Spleen (tissue), 13 donors: ENCODE measurements at places on chromosomes 2 and 18. TPM values are rescaled to one million over a fixed set of nuclear protein-coding genes. Genes with fewer than 3 reads are reported as not detected.

GRCh38 chr2:29035016-29035745, 39.1 kb downstream of the PCARE start:
- DNase-seq = peak; percentile 53

- no peak for DNase-seq
Measured at GRCh38 chr18:7766346-7766745, 199.2 kb downstream of the PTPRM start.

- DNase-seq = no peak
Measured at GRCh38 chr18:2932247-2933181, 80.4 kb downstream of the LPIN2 start.

DNA sequence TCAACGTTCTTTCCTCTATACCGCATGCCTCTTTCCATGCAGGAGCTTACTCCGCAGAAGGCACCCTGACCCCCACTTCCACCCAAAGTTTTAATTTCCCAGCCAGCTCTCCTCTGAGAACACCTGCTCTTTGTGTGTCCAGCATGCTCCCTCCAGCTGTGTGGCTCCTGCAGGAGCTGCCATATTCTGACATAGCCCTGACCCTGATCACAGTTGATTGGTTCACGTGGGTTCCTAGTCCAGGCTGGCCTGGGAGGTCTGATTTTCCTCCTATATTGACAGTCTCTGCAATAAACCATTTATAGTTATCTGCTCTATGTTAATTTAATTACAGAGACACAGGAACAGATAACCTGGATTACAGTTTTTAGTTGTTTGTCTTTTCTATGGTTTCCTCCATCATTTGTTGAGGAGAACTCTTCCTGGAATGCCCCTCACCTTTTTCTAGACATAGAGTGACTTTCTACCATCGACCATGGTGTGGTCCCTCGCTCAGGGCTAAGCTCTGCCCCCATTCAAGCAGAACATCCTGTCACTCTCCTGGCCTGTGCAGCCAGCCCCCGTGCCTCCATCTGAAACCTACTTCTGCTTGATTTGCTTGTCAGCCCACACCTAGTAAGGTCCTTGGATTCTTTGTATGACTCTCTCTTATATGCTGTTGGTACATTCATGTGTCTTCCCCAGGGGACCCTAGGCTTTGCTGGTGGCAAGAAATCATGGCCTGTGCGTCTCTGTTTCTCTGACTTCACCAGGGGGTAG, 231.5 kb downstream of the LPIN1 start:
- no peak for DNase-seq

DNA sequence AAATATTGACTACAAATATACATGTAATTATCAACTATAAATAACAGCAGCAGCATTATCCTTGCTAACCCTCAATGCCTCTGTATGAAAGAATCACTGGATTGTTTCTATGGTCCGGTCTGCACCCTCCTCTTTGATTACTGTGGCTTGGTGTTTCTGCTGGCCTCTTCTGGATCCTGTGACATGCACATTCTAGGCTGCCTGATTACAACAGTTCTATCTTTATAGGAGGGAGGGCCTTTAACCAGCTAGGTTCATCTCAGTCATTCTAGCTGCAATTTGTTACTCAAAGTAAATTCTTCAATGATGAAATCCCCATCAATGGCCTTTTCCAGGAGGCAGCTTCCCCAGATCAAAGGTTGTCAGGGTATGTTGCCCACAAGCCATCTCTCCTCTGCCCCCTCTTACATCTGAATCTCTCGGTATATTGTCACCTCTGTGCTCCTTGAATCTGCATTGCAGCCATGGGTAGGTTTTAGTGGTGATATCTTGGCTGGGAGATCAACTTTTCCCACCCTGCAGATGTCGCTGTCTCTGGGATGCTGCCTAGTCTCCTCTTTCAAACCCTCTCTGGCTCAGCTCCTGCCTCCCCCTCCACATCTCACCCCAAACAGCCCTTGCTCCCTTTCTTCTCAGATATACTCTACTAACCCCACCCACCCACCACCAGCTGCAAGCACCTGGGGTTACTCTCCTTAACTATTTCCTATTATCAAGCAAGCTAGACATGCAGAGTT, 106.2 kb upstream of the BZW1 start:
- DNase-seq = no peak

- no peak for DNase-seq
Measured at GRCh38 chr2:160175169-160176134, 24.6 kb downstream of the ITGB6 start.

- no peak for DNase-seq
Measured at GRCh38 chr18:9612977-9613376, 1.4 kb downstream of the PPP4R1 start.

GRCh38 chr2:46545015-46545839, 65.9 kb downstream of the TMEM247 start:
- no peak for DNase-seq

DNA sequence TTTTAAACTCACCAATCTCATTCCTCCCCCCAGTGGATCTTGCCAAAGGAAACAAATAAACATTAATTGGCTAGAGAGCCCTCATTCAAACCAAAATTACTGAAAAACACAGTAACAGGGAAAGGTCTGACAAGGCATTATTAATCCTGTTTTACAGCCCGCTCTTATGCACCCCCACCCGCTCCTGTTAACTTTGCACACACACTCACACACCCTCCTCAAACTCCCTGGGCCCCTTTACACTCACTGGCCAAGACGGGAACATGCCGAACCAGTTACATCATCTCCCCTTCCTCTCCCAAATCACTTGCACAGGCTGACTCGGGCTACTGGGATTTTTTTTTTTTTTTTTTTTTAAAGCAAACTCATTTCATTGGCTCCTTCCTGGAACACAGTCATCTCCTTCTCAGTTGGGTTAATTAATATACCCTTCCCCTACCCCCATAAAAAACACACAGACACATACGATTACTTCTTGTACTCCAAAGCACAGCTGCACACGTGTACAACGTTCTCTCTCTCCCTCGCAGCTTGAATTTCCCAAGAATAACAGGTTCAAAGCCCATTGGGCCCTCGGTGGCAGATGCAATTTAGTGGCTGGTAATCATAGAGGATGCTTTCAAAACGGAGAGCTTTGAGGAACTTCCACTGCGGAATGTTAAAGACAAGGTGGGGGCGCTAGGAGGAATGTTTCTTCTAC, 31.8 kb downstream of the KLF7 start:
- no peak for DNase-seq

DNA sequence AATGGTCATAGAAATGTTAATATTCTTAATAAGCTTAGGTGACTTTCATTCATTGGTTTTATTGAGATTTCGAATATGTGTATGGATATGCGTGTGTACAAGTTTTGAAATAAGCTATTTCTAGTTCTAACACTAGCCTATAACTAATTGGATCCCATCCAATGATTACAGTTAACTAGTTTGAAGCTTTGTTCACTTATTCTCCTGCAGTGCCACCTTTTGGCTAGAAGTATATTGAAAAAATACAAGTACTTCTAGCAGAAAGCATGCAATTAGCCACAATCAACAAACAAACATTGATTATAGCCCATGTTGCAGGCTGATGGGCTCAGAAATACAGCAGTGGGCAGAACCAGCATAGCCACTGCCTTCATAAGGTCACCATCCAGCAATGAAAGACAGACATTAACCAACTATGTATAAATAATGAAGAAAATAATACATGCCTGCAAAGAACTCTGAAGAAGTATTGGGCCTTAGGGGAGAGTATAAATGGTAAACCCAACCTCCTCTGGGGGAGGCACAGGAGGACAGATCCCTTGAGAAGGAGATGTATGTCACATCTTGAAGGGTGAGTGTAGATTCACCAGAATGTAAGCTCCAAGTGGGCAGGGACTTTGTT, 5.1 kb upstream of the PIEZO2 start:
- DNase-seq = no peak

CRYGD gene
- polyA plus RNA-seq = not detected

TFPI gene
- 18.4 TPM for polyA plus RNA-seq

FSIP2 gene
- polyA plus RNA-seq = 0.11 TPM

SH3RF3 gene
- 2.5 TPM for polyA plus RNA-seq

TTN gene
- polyA plus RNA-seq = 0.23 TPM
